ENCODE measurements at places on chromosomes 13 and 19.

- DNase-seq, result peak; percentile 80
Measured at GRCh38 chr19:12090807-12091206, 26.3 kb downstream of the ZNF844 start.

- DNase-seq, result no peak
Measured at GRCh38 chr13:111946214-111946613, 120.7 kb upstream of the SOX1 start.

DNA sequence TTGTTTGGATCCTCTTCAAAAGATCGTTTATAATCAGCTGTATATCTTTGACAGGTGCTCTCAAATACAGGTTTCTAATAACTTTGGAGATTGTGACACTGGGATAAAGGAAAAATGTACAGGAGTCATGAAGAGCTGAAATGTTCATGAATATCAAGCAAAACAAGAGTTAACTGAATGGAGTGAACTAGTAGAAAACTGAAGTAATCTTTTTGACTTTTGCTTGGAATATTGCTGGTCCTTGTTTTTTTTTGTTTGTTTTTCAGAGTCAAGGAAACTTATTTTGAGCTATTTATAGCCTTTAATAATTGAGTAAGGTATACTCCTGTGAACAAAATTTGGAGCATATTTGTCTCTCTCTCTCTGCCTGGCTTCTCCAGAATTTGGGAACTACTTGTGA is 25.3 kb downstream of the MED4 start:
- no peak for DNase-seq

GRCh38 chr19:17306285-17306714 is 628 bp downstream of the MRPL34 start:
- no peak for DNase-seq

DNA sequence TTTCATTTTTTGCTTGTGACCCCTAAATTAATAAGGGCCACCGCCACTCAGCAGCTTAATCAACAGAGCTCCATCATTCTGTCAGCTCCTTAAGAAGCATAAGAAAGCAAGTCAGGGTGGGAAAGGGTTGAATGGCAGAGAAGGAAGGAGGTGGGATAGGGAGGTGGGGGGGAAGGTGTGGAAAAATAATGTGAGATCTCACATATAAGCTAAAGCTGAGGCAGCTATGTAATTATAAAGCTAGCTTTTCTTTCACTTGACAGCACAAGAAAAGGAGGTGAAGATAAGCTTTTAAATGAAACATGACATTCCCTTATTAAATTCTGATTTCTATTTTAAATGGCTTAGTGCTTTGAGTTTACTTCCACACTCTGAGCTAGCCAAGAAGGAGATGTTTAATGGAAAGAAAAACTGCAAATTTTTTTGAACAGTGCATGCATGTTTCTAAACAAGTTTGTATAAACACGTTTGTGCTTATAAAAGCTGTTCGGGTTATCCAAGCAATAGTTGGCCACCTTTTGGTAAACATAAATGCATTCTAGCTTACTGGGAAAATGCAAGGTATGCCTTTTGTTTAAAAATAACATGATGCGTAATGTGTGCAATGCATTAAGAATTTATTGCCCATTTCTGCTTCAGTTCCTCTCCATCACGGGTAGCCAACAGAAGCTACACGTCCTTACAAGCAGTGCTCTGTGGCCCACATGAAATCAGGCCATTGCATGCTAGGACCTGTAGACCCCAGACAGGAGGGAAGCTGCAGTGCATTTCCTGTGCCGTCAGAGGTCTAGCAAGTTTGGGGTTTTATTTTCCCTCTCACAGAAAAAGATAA is 96.2 kb downstream of the LHFPL6 start:
- DNase-seq, result no peak

GRCh38 chr13:78595495-78596398 is 7.6 kb downstream of the POU4F1 start:
- no peak for DNase-seq

- no peak for DNase-seq
Measured at GRCh38 chr19:19256072-19256969, 16.8 kb downstream of the TM6SF2 start.

- no peak for DNase-seq
Measured at GRCh38 chr19:46954502-46954992, 65.1 kb upstream of the NPAS1 start.

DNA sequence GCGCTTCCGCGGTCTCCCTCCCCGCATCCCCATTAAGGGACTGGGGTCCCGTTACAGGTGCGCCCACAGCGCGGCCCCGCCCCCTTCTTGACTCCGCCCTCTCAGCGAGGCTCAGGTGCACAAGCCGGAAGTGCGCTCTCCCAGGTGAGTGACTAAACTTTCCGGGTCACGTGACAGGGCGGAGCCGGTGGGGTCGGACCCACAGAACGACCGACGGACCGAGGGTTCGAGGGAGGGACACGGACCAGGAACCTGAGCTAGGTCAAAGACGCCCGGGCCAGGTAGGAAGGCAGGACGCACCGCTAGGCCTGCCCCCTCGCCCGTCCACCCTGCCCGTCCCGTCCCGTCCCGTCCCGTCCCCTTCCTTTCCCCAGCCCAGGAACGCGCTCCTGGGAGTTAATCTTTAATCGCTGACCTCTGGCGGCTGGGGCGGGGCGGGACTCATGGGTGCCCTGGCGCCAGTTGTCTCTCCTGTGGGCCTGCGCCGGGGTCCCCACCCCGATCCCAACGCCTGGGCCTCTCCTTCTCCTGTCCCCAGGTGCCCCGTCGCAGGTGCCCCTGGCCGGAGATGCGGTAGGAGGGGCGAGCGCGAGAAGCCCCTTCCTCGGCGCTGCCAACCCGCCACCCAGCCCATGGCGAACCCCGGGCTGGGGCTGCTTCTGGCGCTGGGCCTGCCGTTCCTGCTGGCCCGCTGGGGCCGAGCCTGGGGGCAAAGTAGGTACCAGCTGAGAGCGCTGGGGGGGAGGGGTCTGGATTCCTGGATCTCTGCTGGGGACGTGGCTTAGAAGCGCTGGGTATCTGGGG is at the start of gene CRB3:
TSS of gene CRB3 (plus strand) at position 202 of the 804 bp plus-strand sequence. CDS start at position 633, 431 bp downstream.
- DNase-seq, result no peak

- DNase-seq, result no peak
Measured at GRCh38 chr19:48186015-48186414, 15.5 kb downstream of the ZSWIM9 start.

GRCh38 chr13:34128661-34129060 is 310.7 kb downstream of the RFC3 start:
- no peak for DNase-seq

DNA sequence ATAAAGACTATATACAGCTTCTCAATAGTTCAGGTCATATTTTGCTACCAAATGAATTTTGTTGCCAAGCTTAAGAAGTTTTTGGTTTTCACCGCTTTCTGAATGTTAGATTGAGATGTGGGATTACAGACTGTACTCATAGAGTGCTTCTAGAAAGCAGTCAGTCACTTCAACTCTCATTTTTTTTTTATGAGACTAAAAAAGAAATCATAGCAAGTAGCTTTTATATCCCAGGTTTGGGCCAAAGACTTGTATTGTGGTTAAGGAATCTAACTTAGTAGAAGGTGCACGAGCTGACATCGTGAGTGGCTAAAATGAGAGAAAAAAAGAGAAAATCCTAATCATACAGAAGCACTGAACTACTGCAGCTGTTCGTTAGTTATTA is 2.2 kb upstream of the USPL1 start:
- no peak for DNase-seq
